HS-27A (cell line): ENCODE measurements at places on chromosomes 1 and 21.

- DNase-seq = no peak
Observed at GRCh38 chr1:24866211-24867083, 63.6 kb downstream of the RUNX3 start.

- DNase-seq = no peak
Observed at GRCh38 chr21:13854638-13855037, 245.1 kb downstream of the POTED start.

DNA sequence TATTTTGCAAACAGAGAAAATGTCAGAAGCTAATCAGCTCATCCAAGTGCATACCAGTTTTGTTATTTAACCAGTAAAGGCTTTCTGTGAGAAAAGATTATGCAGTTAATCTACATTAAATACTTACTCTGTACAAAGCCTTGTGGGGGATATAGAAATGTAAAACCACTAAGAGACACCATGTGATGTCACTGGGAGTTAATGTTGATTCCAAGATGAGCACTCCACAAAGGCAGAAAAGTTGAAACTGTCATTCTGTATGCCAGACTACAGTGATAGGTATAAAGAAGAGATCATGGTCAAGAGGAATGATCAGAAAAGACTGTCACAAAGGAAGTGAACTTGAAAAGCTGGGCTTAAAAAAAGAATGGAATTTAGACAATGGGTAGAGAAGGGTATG is 100.3 kb upstream of the SGIP1 start:
- no peak for DNase-seq

DNA sequence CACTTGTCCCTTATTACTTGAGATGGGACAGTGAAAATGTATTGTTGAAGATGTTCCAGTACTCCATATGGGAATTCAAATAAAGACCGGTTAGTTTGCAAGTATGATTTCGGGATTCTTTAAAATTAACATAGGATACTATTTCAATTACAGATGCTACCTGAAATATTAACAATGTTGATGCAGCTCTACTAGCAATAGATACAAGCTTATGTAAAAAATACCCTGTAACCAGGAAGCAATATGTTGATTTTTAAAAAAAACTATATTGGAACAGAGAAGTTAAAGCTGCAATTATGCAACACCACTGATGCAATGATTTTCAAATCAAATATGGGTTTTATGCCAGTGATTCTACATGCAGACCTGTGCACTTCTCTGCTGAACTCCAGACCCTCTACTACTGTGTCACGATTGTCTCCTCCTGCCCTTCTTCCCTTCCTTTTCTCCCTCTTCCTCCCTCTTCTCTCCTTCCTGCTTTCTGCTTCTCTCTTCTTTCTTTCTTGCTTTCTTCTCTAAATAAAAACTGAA is 179.2 kb downstream of the ATP6V1G3 start:
- no peak for DNase-seq

DNA sequence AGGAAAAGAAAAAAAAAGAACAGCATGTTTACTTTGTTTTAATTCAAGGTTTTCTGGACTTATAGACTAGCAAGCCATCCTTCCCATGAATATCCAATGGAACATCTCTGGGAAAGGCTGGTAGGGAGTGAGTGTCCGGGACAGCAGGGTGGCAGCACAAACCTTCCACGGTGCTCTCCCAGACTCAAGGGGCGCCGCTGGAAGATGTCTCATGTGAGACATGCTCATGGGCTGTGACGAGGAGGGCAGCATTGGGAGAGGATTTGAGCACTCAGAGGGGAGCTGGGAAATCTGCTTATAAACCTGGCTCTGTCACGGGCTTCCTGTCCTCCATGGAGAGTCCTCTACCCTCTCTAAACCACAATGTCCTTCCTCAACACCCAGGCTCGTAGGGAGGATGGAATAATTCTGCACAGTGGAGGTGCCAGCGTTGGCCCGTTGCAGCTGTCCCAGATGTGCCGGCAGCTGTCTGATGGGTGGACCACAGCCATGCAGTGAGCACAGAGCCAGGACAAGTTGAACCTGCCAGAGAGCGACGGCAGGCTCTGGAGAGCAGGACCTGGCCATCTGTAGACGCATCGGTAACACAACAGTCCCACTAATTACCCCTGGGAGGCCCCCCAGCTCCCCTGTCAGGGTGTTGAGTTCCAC is 100.1 kb upstream of the IGSF21 start:
- no peak for DNase-seq

GRCh38 chr1:203607533-203607873 is 19.1 kb upstream of the ATP2B4 start:
- DNase-seq = no peak

GRCh38 chr1:236209713-236210112 is 67.4 kb downstream of the GPR137B start:
- no peak for DNase-seq

DNA sequence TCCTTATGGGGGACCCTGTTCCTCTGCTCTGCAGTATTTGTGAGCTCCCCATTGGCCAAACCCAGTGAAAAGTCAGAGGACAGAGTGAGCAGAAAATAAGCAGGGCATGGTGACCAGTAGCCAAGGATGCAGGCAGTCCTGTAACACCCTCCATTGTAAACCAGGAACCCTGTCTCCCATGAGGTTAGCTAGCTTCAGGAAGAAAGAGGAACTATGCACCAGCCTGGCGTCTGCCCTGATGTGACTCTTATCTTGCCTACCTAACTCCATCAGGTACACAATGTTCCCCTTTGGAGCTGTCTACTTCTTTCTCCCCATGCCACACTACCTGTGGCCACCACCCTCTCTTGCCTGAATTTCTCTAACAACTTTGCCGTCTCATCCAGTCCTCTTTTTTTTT is 119.2 kb downstream of the LRIG2 start:
- no peak for DNase-seq

DNA sequence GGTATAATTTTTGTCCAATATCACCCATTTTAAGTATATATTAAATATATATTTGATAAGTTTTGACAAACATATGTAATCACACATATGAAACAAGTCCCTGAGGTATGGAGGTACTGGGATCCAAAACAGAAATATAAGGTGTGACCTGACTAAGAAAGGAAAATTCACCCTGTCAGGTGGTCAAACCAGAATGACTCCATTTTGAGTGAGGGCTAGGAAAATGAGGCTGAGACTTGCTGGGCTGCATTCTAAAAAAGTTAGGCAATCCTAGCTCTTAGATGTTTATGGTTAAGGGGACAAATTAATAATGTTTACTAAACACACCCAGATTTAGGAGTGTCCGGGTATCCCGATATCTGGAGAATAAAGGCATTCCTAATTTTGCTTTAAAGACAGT is 11.6 kb upstream of the SLC19A2 start:
- DNase-seq = no peak

DNA sequence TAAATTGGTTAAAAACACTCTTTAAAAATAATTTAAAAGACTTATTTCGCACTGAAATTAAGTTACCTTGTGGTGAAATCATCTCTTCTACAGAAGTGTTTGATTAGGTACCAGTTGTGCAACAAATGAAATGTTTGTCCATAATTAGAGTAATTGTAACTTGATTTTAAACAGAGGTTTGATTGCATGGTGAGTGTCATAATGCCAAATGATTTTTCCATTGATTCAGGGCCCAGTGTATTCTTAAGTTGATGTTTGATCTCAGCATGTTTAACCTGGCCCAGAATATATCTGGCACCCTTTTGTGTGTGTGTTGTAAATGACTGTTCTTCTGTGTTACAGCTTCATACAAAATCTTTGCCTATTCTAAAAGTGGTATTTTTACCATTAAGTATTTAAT is 28.5 kb downstream of the LRRC8B start:
- no peak for DNase-seq
